ENCODE measurements at places on chromosomes 12 and 14.

DNA sequence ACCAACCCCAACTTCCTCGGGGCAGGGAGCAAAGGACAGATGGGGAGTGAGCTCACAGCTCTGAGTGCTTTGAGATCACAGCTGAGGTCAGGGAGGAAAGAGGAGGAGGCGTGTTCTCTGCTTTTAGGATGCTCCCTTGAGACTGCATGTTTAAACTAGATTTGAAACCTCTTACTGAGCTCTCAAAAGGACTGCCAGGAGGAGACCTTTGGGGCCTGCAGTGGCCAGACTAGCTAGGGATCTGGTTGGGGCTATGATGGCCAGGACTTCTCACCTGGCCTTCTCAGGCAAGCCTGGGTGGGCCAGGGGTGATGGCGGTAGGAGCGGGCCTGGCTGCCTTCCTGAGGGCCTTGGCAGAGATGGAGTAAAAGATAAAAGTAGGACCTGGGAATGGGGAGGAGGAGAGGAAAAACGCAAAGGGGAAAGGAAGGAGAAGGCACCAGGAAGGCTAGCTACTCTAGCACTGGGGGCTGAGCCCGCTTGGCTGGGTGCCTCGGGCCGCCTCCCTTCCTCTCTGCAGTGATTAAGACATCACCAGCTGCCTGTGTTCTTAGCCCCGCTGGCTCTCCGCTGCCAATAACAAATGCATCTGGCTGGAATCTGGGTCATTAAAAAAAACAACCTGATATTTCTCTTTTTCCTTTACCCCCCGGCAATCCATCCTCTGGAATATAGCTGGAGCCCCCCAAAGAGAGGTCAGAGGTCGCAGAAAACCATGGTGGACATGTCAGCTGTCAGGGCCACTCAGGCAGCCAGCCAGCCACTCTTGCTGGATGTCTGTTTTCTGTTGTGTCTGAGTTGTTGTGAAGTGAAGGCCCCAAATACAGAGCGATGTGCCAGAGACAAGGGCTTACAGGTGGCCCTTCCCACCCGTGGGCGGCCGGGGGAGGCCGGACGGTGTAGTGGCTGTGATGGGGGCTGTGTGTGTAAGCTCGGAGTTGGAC, 141.3 kb downstream of the TSPAN9 start:
- no peak for DNase-seq

DNA sequence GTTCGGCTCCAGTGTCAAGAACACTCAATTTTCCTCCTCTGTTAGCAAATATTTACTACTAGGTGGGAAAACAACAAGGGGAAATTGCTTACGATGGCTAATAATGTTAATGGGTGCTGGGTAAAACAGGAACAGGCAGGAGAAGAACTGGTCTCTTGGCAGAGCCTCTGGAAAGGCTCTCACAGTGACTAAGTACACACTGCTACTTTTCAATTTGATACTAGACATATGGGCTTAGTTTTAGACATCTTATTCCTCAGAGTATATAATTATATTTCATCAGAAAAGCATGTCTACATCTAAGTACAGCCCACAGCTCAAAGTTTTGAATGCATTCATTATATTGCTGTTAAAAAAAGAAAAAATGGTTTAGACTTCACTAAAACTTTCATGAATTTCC, 65.4 kb upstream of the SAV1 start:
- no peak for DNase-seq

DNA sequence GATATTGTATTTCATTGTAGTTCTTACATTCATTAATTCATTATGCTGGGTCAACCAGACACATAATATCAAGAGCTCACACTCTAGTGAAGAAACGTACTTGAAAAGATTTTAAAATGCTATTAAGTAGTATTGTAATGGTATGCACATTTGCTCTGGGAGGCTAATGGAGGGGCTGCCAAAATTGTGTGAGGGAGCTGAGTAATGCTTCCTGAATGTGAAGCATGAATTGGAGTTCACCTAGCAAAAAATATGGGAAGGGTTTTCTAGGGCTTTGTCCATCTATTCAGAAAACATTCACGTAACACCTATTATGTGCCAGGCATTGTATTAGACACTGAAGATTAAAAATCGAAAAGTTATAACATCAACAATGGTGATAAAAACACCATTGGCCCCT, 403.8 kb upstream of the PDE3A start:
- DNase-seq, result no peak

DNA sequence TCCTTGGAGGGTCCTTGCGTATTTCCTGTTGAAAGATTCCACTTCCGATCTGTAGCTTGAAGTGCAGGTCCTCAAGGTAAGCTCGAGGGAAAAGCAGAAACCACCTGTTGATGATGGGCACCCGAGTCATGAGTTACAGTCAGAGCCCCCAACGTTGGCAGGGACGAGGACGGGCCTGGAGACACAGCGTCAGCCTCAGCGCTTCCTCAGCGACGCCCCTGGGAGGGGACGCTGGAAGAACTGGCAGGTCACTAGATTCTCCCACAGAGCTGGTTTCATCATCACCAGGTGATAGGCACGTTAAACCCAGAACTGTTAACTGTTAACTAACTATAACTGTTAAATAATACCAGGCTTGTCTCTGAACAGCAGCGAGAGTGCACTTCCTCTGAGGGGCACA, 101.8 kb downstream of the TNFAIP2 start:
- no peak for DNase-seq

DNA sequence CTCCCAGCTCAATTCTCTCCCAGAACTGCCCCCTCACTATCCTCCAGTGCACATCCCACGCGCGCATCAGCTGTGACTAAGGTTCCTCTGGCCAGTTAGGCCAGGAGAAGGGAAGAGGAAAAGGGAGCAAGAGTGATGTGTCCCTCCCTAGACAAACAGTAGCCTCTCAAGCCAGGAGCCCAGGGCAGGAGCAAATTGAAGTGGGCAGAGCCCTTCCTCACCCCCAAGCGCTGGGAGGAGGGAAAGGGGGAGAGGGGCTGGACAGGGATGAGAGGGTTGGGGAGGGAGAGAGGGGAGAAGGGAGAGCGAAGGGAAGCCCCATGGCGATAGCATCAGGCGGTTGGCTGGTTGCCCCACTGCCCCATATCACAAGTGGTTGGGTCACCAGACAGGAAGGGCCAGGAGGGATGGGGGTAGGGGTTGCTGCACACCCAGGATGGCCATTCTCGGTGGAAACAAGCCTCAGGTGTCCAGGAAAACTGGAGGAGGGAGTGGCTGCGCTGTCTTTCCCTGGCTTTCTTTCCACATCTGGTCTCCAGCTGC, 1.1 kb downstream of the CD63 start:
- no peak for DNase-seq

DNA sequence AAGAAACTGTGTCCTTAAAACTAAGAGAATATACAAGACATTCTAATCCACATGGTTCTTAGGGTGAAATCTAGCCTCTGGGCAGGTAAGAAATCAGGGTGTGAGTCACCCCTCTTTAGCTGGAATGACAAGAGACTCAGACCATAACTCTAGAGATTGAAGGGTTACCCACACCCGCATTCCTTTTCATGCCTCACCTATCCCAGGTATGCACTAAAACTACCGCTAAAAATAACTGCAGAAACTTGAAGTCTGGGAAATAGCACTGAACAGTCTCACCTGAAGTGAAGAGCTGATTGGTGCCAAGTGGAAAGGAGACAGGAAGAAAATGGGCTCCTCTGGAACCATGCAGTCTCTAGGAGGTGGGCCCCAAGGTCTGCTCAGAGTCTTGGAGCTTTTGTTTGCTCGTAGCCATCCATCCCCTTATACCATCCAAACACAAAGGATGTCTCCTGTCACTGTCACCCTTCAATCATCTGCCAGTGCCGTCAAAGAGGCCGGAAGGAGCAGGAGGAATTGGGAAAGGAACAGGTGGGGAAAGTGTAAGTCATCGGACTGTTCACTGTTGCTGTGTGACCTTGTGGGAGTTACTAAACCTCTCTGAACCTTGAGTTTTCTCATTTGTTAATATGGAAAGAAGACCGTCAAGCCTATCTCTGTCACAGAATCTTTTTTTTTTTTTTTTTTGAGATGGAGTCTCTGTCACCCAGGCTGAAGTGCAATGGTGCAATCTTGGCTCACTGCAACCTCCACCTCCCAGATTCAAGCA, 22.4 kb downstream of the DDX47 start:
- DNase-seq, result no peak

- DNase-seq, result no peak
Observed at GRCh38 chr12:27711317-27711682, 668 bp downstream of the MRPS35 start.

DNA sequence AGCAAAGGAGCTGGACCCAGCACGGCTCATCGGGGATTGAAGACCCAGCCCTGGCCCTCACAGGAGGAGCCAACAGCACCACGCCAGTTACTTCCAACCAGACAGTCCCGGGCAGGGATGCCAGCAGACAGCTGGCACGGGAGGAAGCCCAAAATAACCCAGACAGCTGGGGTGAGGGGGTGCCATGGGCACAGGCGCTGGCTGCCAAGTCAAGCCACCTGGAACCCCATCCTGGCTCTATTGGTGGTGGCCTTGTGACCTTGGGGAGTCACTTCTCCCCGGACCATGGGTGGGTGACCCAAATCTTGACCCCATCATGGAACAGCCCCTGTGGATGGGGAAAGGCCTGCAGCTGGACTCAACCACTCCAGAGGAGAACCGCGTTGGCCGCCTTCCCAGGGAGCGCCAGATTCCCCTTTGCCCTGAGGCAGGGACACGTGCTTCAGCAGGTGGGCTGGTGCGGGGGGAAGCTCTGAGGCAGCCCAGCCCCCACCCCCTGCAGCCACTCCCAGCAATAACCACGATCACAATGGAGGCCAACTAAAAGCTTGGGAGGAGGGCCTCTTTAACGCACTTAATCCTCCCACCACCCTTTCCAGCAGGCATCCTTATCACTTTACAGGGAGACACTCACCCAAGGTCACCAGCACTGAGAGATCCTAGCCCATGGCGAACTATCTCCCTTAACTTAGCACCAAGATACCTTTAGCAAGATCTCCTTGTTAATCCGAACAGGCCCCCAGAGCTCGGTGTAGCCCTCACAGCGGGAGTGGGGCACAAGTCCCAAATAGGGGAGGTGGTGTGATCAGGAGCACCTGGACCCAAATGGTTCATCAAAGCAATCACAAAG, 4.7 kb upstream of the RHOF start:
- no peak for DNase-seq

DNA sequence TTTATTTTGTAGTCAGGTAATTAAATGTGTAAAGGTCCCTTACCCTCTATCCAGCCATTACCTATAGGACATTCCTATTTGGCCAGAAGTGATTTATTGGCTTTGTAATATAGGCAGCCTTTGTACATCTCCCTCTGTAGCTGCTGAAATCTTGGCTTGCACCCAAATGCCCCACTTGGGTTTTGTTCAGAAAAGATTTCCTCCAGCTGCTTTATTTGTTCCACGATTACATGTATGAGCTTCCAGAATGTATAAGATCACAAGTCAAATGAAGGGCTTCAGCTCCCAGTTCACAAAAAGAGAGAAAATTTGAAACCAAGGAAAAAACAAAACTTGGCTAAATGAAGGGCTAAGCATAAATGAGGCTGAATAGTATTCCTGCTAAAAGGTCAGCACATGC, 103.4 kb downstream of the EFCAB11 start:
- no peak for DNase-seq

DNA sequence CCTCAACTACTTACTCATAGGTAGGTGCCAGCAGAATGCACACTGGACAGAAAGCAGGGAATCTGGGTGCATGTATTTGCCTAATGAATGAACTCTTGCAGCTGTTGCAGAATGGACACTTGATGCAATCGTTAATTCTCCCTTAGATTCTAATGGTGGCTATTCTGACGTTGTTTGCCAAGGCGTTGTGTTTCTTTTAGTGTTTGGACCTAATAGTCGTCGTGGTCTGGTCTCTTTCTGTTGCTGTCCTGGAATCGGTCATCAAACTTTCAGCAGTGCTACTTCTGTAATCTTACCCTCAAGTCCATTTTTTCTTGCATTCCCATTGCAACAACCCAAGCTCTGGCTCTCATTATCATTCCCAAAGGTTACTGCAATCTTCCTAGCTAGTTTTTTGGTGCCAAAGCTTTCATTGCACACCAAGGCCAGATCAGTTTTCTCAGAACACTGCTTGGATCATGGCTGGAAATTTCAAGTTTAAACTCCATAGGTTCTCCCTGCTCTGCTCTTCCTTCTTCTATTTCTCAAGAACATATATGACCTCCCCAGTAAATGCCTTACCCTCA, 31.3 kb downstream of the BMP4 start:
- no peak for DNase-seq

- no peak for DNase-seq
Observed at GRCh38 chr14:72744416-72745120, 149.3 kb downstream of the DPF3 start.

DNA sequence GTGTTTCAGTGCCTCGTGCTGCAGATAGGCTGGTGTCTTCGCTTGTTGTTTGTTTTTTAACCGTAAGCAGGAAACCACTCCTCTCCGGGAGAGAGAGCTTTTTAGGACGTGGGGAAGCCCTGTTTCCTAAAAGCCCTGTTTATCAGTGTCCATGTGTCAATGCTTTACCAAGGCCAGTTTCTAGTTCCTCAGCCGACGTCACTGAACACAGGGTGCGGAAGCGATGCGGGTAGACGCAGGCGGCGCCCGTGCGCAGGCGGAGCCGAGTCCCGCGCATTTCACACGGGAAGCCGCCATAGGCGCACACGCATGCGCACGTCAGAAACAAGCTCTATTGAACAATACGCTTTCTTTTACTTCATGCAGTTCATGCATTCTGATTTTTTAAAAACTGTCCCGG, 79.8 kb downstream of the GLT1D1 start:
- no peak for DNase-seq

DNA sequence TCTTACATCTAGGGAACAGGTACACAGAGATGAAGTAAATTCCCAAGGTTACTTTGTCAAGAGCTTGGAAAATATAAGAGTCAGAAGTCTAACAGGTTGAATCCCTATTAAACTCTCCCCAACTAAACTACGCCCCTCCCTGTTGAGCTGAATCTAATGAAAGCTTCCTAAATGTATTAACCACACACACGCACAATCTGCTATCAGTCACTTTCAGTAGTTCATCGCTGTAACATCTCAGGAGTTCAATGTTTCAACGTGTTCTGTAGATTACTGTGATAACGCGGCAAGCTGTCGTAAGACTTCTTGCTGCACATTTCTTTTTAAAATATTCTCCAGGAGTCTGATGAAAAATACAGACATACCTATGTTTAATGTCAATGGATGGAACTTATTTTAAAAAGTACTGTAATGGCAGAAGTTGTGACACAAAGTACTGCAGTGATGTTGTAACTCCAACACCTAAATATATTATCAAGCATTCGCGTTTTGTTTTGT, 612 bp upstream of the SLC25A3 start:
- DNase-seq, result no peak

DNA sequence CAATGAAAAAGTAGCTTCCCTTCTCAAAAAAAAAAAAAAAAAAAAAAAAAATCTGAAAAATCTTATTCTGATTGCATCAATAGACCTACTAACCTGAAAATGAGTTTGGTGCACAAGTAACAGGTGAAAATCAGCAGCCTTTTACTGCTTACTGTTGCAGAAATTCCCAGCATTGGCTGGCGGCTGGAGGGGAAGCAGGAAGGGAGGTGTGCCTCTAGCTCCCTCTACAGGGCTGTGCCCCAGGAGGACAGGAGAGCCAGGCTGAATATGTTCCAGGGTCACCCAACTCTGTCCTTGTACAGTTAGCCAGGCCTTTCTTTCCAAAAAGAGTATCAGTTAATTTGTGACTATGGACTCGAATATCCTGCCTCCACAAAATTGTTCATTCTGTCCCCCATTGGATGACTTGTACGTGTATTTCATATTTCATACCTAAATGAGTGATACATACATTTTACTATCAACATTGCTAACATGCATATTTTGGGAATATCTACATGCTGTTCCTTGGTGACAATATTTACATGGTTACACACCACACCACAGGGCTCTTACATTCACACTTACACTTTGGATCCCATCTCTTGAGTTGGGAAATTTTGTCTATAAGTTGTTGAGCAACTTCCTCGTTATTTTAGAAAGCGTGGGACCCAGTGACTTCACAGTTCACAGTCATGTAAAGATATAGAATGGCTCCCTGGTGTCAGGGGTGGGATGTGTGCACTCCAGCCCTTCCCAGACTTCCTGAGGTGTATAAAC, 124.8 kb downstream of the SAMD4A start:
- DNase-seq, result no peak
